ENCODE measurements at places on chromosomes 2 and 18.

DNA sequence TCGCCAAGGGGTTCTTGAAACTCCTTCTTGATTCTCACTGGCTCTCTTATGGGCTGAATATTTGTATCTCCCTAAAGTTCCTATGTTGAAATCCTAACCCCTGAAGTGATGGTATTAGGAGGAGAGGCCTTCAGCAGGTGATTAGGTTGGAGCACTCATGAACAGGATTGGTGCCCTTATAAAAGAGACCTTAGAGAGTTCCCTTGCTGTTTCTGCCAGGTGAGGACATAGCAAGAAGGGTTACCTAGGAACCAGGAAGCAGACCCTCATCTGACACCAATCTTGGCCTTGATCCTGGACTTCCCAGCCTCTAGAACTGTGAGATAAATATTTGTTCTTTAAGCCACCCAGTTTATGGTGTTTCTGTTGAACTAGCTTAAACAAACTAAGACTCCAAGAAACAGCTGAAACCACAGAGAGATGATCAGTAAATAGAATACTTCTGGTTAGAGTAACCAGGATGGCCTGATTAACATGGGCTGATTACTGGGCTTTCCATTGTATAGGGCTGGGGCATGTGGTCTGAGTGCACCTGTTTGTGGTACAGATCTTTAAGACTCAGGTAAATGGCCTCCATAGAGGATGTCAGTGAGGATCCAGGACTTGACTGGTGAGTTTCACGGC is 7.7 kb upstream of the CDC42EP3 start:
- no peak for DNase-seq

DNA sequence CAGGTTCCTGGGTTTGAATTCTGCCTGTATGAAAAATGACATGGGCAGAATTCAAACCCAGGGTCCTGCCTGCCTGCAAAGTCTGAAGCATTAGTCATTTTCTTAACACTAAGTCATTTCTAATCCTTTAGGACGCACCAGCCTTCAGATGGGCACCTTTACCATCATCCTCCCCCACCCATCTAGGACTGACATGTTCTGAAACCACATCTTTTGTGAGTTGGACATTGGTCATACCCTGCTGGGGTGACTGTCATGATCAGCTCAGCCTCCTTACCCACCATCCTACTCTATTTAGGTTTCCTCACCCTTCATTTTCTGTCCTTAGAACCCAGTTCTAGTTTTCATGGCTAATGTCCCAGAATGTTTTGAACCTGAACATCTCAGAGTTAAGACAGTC is 104.9 kb downstream of the TRIB2 start:
- no peak for DNase-seq

GRCh38 chr2:131152074-131152473 is 46.9 kb downstream of the PLEKHB2 start:
- no peak for DNase-seq

GRCh38 chr2:171347591-171348032 is 86.2 kb downstream of the METTL8 start:
- DNase-seq: no peak

DNA sequence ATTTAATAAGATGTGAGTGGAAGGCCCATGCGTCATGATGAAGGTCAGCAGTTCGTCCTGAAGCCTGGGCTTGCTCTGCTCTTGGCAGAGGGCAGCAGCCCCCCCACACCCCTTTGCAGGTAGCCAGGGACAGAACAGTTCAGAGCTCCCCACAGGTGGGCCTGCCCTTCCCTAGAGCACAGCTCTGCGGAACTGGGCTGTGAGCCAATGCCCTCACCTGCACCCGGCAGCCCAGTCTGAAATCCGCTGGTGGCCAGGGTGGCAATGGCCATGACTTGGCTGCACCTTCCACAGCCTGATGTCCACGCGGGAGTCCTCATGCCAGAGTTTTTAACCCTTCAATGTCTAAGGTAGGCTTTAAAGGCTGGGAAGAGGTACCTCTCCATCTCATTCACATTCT is 136.7 kb downstream of the ACKR3 start:
- DNase-seq: no peak

GRCh38 chr2:217903859-217904613 is 98.8 kb downstream of the TNS1 start:
- no peak for DNase-seq

DNA sequence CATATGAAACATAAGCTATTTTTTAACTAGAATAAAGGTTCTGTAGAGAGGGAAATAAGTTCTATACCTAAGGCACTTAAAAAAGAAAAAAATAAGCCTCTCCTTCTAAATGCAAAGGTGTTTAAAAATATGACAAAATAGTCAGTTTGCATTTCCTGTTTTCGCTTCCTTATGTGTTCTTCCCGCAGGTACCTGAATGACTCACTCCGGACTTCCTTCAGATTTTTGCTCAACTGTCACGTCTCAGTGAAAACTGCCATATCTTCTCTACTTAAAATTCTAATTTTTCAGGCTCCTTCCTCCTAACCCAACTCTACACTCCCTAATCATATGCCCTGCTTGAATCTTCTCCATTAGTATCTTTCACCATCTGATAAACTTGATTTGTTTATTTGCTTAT is 1333.1 kb downstream of the LRP1B start:
- DNase-seq: no peak

DNA sequence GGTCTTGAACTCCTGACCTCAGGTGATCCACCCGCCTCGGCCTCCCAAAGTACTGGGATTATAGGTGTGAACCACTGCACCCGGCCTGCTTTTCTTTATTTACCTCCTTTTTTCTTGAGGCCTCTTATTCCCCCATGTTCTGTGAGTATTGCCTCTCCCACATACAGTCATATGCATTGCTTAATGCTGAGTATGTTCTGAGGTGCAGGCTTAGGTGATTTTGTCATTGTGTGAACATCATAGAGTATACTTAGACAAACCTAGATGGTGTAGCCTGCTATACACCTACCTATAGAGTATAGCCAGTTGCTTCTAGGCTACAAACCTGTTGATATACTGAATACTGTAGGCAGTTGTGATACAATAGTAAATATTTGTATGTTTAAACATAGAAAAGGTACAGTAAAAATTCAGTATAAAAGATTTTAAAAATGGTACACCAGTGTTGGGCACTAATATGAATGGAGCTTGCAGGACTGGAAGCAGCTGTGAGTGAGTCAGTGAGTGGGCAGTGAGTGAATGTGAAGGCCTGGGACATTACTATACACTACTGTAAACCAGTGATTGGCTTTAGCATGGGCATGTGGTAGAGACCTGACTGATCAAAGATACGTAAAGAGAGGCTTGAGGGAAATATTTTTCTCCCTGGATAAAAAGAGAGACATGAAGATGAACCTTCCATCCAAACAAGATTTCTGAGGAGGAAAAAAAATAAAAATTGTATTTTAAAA is 17.6 kb downstream of the SLC39A10 start:
- DNase-seq: no peak
